Hepatocyte (in vitro differentiated cells): ENCODE measurements at places on chromosomes 7 and 10. TPM values are rescaled to one million over a fixed set of nuclear protein-coding genes. Genes with fewer than 3 reads are reported as not detected.

GRCh38 chr7:30238721-30239441, 45.5 kb upstream of the ZNRF2 start:
- H3K36me3 ChIP-seq = no peaks in the 10 kb centered on the region
- DNase-seq = peak; percentile 60
- H3K4me3 ChIP-seq = no peak overlapping the region

GRCh38 chr7:148397056-148397455, 193.5 kb upstream of the C7orf33 start:
- H3K4me1 ChIP-seq = no peaks in the 10 kb centered on the region
- no peak for DNase-seq
- no peaks in the 10 kb centered on the region for H3K36me3 ChIP-seq
- no peak overlapping the region for H3K27ac ChIP-seq
- no peak overlapping the region for H3K4me3 ChIP-seq

GRCh38 chr7:154546946-154547587, 455.9 kb downstream of the PAXIP1 start:
- H3K27ac ChIP-seq = no peak overlapping the region
- no peak overlapping the region for H3K4me3 ChIP-seq
- no peak for DNase-seq
- H3K4me1 ChIP-seq = no peaks in the 10 kb centered on the region
- no peaks in the 10 kb centered on the region for H3K27me3 ChIP-seq
- H3K36me3 ChIP-seq = no peaks in the 10 kb centered on the region

IL15RA gene
- 3.8 and 4.2 TPM in 2 replicates for polyA plus RNA-seq

GRCh38 chr7:12612622-12613021, 42.1 kb downstream of the SCIN start:
- H3K4me3 ChIP-seq = no peak overlapping the region
- H3K36me3 ChIP-seq = no peaks in the 10 kb centered on the region
- no peaks in the 10 kb centered on the region for H3K4me1 ChIP-seq
- DNase-seq = no peak

DNA sequence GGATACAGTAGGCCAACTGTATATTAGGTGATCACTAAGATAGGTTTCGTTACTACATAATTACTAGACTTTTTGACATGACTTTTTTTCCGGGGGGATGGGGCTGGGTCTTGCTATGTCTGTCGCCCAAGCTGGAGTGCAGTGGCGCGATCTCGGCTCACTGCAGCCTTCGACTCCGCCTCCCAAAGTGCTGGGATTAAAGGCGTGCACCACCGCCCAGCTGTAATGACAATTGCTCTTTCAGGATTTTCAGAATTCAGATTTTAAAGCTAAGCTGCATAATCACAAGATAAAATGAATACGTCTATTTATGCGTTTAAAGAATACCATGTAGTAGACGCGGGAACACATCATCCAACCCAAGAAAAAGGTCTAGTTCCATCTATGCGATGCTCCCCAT, 982 bp downstream of the IDI1 start:
- peak overlapping the region; percentile 94 for H3K27ac ChIP-seq
- H3K4me1 ChIP-seq = peaks cover 19% of the 10 kb centered on the region
- no peak for DNase-seq
- peak overlapping the region; percentile 54 for H3K4me3 ChIP-seq

DNA sequence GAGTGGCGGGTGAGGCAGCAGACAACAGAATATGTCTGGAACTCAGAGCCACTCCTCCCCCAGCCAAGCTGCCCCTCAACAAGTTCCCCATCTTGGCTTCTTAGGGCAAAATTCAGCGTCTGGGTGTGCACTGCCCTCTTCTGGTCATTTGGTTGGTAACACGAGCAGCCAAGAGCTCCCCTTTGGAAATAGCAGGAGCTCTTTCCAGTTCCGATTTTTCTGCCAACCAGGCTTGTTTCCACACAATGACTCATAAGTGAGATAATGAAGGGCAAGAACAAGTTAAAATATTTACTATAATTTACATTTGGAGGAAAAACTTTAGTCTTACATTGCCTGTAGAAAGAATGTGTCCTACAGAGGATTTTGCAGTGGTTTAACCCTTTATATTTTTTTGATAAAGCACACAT, 70.5 kb downstream of the ADCYAP1R1 start:
- DNase-seq = peak; percentile 86
- H3K27me3 ChIP-seq = peaks cover 19% of the 10 kb centered on the region
- no peaks in the 10 kb centered on the region for H3K4me1 ChIP-seq
- no peaks in the 10 kb centered on the region for H3K36me3 ChIP-seq

DNA sequence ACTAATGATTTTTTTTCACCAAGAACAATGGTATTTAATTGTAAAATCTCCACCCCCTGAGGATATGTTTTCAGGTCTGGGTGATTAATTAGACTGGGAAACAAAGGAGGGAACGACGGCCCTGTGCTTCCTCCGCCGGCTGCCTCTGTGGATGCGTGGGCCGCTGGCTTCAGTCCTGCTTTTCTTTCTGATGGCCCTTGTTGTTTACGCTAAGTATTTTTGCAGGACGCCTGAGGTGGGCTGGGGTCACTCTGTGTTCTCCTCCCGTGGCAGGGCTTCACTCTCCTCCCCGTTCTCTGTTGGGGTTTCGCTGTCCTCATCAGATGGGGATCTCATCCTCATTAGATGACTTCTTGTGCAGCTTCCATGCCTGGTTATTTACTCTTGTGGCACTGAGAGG, 5.2 kb upstream of the ACBD5 start:
- H3K27me3 ChIP-seq = no peaks in the 10 kb centered on the region
- H3K27ac ChIP-seq = no peak overlapping the region
- DNase-seq = no peak
- peaks cover 19% of the 10 kb centered on the region for H3K4me1 ChIP-seq
- H3K4me3 ChIP-seq = no peak overlapping the region

DNA sequence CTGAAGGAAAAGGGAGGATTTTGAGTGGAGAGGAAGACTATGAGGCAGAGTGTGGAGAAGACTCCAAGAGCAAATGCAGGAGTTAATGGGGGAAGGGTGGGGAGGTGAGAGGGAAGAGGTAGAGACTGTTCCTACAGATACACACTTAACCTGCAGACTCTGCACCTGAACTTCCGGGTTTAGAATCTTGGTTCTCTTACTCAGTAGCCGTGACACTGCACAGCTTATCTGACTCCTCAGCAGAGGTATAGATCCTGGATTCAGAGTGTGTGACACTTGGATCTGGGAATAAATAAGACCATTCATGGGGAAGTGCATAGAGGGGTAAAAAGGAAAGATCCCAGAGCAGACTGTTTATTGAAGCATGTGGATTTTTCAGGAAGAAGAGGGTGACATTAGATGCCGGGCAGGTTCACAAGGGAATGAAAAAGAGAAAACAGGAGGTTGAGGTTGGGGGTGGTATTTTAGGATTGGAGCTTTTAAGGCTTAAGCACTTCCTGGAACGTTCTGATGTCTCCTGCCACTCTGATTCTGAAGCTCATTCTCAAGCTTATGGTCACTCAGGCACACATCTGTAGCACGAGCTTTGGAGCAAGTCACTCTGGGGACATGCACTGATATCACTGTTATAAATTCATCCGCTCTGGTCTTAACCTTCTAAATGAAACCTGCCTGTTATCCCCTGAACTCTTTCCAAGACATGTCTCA, 5.7 kb upstream of the ZC3HAV1L start:
- H3K27me3 ChIP-seq = no peaks in the 10 kb centered on the region
- no peak for DNase-seq
- no peak overlapping the region for H3K27ac ChIP-seq
- H3K36me3 ChIP-seq = no peaks in the 10 kb centered on the region
- no peaks in the 10 kb centered on the region for H3K4me1 ChIP-seq

GATA3 gene
- polyA plus RNA-seq = 15.4 and 27.1 TPM in 2 replicates

FGFBP3 gene
- 2.6 and 5.6 TPM in 2 replicates for polyA plus RNA-seq

SEMA4G gene
- 28.6 and 38.9 TPM in 2 replicates for polyA plus RNA-seq

FFAR4 gene
- polyA plus RNA-seq = 0.04 and 0.53 TPM in 2 replicates

DNA sequence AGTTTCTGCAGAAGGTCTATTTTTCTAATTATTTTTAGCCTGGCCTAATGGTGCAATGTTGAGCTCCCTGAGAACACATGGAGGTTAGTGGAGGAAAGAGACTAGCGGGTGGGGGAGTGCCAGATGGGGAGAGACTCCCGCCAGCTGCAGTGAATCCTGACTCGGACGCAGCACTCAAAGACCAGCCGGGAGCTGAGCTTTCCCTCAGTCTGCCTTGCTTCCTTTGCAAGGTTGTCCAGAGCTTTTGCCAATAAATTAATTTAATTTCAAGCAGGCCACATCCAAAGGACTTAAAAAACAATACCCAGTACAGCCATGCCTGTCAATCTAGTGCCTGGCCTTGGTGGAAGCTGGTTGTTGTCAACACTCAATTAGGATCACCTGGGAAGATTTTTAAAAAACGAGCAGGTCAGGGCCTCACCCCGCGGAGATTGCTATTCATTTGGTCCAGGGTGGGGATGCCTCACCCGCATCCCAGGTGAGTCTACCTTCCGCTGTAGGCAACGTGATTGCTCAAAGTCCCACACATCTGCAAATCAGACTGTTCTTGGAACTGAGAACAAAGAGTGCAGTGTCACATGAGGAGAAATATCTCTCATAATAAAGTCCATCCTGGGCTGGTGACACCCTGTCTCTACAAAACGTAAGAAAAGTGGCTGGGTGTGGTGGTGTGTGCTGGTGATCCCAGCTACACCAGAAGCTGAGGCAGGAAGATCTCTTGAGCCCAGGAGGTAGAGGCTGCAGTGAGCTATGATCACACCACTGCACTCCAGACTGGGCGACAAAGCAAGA, 4.0 kb downstream of the CLRN3 start:
- peak overlapping the region; percentile 81 for H3K27ac ChIP-seq
- no peaks in the 10 kb centered on the region for H3K27me3 ChIP-seq
- no peaks in the 10 kb centered on the region for H3K4me1 ChIP-seq
- H3K36me3 ChIP-seq = no peaks in the 10 kb centered on the region
- peak; percentile 39 for DNase-seq
- no peak overlapping the region for H3K4me3 ChIP-seq

GRCh38 chr10:5697342-5697741, 12.7 kb downstream of the TASOR2 start:
- no peak overlapping the region for H3K4me3 ChIP-seq
- no peak overlapping the region for H3K27ac ChIP-seq
- DNase-seq = no peak
- no peaks in the 10 kb centered on the region for H3K27me3 ChIP-seq
- no peaks in the 10 kb centered on the region for H3K36me3 ChIP-seq

MCM10 gene
- polyA plus RNA-seq = 3.6 and 4.7 TPM in 2 replicates

MOGAT3 gene
- polyA plus RNA-seq = 10.5 and 14.0 TPM in 2 replicates

TRIM50 gene
- 9.0 and 10.8 TPM in 2 replicates for polyA plus RNA-seq

LRIT1 gene
- polyA plus RNA-seq = not detected in 2 replicates

FBXL13 gene
- polyA plus RNA-seq = 0.10 and 0.30 TPM in 2 replicates

DNA sequence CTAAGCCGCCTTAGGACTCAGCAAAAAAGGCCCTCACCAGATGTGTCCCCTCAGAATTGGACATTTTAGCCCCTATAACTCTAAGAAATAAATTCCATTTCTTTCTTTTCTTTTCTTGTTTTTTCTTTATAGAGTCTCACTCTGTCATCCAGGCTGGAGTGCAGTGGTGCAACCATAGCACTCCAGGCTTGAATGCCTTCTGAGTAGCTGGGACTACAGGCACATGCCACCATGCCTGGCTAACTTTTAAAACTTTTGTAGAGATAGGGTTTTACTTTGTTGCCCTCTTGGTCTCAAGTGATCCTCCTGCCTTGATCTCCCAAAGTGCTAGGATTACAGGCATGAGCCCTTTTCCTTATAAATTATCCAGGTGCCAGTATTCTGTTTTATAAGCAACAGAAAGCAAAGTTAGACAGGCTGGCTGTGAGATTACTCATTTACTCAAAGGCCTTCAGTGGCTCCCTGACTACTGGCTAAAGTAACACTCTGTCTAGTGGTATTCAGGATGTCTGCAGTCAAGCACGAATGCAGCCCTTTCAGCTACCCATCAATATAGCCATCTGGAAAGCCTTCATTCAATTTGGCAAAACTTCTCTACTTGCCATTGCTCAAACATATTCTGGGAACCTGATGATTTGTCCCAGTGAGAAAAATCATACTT, 128.6 kb downstream of the ICA1 start:
- DNase-seq = no peak
- no peak overlapping the region for H3K4me3 ChIP-seq
- no peaks in the 10 kb centered on the region for H3K36me3 ChIP-seq

DNA sequence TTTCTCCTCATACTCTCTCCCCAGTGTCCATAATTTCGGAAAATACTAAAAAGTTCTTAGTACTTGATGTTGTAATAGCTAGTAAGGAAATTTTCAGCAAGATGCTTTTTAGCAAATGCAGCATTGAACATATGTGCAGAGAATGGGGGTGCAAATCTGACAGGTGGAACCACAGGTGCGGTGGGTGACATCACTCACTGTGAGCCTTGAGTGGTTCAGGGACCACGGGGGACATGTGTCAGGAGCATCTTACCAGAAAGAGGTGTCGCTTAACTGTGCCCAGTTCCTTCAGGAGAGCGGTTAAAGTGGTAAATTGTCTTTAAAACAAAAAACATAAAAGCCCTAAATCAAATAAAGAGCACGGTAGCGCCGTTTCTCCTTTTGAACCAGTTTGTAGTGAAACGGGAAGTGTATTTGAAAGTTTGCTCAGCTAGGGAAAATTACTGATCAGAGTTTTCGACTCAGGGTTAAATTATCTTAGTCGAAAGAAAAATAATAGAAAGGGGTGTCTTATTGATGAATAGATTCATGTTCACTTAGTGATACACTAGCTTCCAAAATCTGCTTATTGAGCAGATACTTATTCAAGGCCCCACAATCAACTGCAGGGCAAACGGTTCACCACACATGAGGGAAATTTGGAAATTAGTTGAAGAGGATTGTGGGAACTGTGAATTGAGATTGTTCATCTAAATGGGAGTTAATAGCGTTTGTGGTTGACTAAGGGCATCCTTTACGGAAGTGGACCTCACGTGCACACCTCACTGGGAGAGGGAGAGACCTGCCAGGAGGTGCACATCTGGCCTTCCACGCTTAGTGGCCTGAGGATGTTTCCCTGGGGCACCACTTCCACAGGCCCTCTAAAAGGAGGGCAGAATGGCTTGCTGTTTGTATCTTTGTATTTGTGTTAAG, 12.7 kb downstream of the CUL1 start:
- no peaks in the 10 kb centered on the region for H3K36me3 ChIP-seq
- no peak for DNase-seq
- H3K4me3 ChIP-seq = no peak overlapping the region
- H3K27me3 ChIP-seq = no peaks in the 10 kb centered on the region

- H3K4me1 ChIP-seq = peaks cover 11% of the 10 kb centered on the region
- peak overlapping the region; percentile 96 for H3K4me3 ChIP-seq
- H3K27me3 ChIP-seq = no peaks in the 10 kb centered on the region
- no peak overlapping the region for H3K27ac ChIP-seq
- peak; percentile 64 for DNase-seq
Measured at GRCh38 chr7:33107136-33108066, 1.8 kb downstream of the RP9 start.

SPRN gene
- 2.6 and 2.7 TPM in 2 replicates for polyA plus RNA-seq

SLC26A3 gene
- 4.2 and 8.1 TPM in 2 replicates for polyA plus RNA-seq

DNA sequence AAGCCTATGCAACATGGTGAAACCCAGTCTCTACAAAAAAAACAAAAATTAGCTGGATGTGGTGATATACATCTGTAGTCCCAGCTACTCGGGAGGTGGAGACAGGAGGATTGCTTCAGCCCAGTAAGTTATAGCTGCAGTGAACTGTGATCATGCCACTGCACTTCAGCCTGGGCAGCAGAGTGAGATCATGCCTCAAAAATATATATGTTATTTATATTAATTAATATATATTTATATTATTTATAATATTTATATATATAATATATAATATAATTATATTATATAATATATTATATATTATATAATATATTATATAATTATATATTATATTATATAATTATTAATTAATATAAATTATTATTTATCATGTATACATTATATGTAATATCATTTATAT, 1158.4 kb upstream of the AUTS2 start:
- H3K27ac ChIP-seq = no peak overlapping the region
- no peaks in the 10 kb centered on the region for H3K27me3 ChIP-seq
- no peaks in the 10 kb centered on the region for H3K4me1 ChIP-seq
- no peaks in the 10 kb centered on the region for H3K36me3 ChIP-seq
- no peak for DNase-seq

GRCh38 chr10:106866244-106866845, 298.2 kb downstream of the SORCS1 start:
- H3K4me1 ChIP-seq = no peaks in the 10 kb centered on the region
- no peaks in the 10 kb centered on the region for H3K36me3 ChIP-seq
- no peak overlapping the region for H3K4me3 ChIP-seq
- no peak overlapping the region for H3K27ac ChIP-seq
